ENCODE measurements at places on chromosomes 1 and 21.

GRCh38 chr1:173532237-173532636 is 55.1 kb downstream of the PRDX6 start:
- no peak for DNase-seq

- no peak for DNase-seq
Observed at GRCh38 chr1:164969253-164969652, 387.3 kb downstream of the LMX1A start.

DNA sequence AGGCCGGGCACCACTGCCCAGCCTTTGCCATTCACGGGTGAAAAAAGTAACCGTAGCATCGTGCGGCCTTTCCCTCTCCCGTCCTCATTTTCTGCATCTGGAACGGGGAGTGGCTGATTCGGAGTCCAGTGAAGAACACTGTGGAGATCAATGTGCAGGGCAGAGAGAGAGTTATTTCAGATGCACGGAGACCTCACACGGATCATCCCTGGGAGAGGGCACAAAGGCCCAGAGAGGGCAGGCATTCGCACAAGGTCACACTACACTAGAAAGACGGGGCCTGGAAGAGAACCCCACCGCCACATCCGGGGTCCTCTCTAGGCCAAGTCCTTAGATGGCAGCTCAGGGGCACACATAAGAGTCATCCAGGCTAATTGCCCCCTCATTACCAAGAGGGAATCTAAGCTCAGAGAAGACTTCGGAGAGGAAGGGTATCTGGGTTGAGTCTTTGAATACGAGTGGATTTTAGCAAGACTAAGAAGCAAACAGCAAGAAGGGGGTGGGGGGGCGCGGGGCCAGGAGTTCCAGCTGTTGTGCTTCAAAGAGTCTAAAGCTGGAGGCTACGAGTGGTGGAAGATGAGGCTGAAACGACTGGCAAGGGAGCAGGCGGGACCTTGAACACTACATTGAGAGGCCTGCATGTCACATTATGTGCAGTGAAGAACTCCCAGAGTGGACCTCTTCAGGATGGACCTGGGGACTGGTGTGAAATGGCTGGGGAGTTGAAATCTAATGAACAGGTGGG is 857 bp downstream of the GPX7 start:
- peak; percentile 27 for DNase-seq

DNA sequence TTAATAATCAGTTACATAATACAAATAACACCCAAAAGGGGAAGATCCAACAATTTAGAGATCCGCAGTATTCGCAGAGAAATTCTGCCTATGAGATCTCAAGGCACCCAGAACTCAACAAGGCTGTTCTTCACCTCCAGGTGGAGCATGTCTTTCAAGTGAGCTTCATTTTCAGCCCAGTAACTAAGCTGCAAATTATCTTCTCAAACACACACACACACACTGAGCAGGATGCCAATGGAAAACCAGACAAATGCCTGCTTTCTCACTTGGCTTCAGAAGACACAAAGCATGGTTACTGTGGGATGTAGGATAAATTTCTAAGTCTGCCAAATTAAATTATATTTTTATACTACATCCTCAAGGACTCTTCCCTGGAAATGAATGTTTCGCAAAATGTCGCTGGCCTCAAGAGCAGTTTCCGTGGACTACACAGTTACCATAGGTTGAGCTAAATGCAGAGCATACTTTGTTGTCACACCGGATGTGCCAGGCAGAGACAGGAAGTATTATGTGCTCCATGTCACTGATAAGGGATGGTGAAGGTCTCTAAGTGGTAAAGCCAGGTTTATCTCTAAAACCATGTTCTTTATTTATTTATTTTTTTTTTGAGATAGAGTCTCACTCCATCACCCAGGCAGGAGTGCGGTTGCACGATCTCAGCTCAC is 30.3 kb downstream of the UBR4 start:
- no peak for DNase-seq

- DNase-seq: no peak
Observed at GRCh38 chr1:119564548-119564947, 57.5 kb downstream of the HSD3B1 start.

- DNase-seq: no peak
Observed at GRCh38 chr1:94887603-94888171, 39.2 kb downstream of the CNN3 start.

DNA sequence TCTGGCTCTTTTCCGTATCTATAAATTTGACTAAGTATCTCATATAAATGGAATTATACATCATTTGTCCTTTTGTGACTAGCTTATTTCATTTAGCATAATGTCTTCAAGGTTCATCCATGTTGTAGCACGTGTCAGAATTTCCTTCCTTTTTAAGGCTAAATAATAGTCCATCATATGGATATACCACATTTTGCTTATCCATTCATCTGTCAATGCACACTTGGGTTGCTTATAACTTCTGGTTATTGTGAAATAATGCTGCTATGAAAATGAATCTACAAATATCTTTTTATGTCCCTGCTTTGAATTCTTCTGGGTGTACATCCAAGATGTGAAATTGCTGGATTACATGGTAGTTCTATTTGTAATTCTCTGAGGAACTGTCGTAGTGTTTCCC is 119.6 kb downstream of the RHOU start:
- no peak for DNase-seq

- no peak for DNase-seq
Observed at GRCh38 chr1:87167157-87167789, 161.4 kb upstream of the LMO4 start.

- no peak for DNase-seq
Observed at GRCh38 chr1:31005617-31006166, 59.8 kb downstream of the PUM1 start.

GRCh38 chr21:42739061-42739931 is 85.9 kb downstream of the PDE9A start:
- DNase-seq: no peak

DNA sequence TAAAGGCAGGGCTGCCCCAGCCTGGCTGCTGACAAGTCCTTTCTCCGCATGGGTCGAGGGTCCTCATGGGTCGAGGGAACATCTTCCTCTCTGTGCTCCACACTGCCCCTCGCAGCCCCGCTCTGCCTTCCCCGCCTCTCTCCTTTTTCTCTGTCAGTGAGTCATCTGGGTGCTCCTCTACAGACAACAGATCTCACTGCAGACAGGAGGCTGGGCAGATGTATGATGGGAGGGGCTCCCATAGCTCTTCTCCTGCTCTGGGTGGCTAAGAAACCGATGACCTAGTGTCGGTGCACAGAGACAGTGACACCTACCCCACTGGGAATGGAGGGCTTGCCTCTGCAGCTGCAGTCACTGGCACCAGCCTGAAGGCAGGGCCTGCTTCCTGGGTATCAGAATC is 5.5 kb downstream of the KCNA10 start:
- DNase-seq: no peak

DNA sequence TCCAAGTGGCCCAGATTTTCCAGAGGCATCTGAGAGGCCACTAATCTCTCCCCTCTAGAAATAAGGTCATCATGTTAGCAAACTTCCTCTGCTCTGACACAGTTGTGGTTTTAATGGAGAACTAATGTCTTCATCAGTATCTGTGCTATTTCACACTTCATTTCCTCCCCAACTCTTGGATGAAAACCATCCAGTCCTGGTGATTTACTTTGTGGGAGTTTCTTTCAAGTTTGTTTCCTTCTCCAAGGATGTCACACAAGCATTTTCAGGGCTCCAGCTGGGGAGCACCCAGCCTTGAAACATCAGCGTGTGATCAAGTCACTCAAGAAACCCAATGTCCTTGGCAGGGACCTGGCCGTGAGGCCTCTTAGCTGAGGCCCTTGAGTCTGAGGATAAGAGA is 38.8 kb downstream of the TBX15 start:
- no peak for DNase-seq

- no peak for DNase-seq
Observed at GRCh38 chr1:153777648-153778047, 2.4 kb downstream of the SLC27A3 start.

DNA sequence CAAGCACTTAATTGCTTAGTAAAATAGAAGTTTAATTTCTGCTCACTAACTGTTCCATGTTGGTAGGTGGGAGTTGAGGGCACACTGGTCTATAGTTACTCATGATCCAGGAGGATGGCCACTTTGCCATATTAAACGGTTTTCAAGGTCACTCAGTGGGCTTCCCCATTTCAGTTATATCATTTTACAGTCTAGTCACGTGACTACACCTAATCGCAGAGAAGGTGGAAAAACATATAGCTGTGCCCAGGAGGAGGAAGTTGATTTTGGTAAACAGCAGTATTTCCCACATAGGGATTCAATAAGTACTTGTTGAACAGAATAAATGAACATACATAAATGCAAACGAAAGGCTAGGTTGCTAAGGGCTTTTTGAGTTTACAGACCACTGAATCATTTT is 541.1 kb upstream of the CAMK1G start:
- no peak for DNase-seq

- no peak for DNase-seq
Observed at GRCh38 chr1:121525355-121525754, 340.6 kb downstream of the SRGAP2C start.

DNA sequence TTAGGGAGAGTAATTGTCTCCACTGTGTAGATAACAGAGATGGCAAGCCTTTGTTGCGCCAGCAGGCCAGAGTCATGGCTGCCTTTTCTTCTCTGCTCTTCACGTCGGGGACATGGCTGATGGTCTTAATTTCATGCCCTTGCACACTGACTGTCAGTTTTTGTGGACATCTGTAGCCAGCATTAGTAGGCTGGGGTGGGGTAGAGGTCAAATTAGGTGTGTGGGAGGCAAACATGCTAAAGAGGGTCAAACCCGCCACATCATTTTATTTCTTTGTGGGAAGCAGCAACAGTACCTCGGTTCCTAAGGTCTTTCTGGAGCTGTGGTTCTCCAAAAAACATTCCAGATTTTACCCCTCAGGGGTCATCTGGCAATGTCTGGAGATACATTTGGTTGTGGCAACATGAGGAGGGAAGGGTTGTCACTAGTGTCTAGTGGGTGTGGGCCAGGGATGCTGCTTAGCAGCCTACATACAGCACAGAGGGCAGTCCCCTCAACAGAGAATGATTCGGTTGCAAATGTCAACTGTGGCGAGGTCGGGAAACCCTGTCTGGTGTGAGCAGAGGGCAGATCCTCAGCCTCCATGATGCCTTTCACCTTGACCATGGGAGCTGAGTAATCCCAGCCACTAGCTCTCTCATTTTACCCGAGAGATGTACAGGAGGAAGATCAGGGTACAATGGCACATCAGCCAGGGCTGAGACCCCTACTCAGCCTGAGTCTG is 14.7 kb downstream of the RUNX1 start:
- DNase-seq: peak; percentile 73

DNA sequence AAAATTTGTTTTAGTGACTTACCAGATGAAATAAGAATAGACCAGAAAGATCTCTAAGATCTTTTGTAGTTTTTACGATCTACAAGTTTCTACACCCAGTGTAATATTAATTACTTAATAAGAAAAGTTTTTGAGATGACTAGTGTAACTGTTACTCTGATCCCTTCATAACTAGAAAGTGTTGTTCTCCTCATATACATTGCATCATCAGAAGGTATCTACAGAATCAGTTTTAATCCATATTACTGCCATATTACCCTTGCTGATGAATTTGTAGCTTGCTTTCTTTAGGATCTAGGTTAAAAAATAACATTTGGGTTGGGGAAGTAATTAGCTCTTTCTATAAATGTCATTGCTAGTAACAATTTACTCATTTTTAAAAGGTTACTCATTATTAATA is 72.5 kb downstream of the GPR161 start:
- DNase-seq: no peak

DNA sequence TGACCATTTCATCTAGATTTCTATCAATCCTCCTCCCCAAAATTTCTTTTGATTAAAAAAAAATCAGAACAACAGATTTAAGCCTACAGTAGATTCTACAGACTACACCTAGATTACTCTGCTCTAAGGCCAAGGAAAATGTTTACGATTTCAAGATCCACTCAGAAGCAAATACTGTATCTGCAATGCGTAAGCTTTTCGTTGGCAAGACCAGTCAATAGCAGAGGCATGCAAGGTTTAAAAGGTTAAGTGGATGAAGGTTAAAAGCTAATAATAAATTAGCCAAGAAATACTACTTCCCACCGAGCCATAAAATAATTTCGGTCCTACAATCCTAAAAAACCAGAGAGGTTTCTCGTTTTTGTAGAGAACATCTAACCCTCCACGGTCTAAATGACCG is 1.3 kb downstream of the CLSTN1 start:
- DNase-seq: no peak

DNA sequence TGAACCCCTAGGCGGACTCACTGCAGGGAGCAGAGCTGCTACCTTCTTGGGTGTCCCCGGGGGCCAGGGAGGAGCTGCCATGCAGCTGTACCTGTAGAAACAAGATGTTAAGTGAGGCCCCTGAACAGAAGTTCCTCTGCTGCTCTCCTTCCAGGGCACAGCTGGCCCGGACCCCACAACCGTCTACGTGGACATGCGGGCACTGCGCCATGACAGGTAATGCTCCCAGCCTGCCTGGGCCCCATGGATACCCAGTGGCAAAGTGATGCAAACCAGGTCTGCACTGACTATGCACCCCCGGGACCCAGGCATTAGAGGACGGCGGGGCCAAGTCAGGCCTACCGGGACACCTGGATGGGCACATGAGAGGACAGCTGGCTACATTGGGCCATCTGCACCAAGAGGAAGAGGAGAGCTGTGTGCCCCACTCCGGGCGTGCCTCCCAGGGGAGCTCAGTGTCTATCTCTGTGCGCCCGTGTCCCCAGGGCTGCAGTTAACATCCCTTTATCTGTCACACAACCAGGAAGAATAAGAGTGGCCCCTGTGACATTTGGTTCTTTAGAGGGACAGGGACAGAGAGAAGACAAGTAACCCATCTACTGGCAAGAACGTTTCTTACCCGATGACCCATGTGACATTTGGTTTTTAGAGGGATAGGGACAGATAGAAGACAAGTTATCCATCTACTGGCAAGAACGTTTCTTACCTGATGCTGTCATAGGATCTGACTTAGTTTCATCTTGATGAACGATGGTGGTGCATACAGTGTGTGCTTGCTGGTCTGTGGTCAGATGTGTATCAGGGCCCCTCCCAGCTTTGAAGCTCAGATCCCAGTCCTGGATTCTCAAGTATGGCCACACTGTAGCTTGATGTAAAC is 44.1 kb downstream of the S100B start:
- no peak for DNase-seq

DNA sequence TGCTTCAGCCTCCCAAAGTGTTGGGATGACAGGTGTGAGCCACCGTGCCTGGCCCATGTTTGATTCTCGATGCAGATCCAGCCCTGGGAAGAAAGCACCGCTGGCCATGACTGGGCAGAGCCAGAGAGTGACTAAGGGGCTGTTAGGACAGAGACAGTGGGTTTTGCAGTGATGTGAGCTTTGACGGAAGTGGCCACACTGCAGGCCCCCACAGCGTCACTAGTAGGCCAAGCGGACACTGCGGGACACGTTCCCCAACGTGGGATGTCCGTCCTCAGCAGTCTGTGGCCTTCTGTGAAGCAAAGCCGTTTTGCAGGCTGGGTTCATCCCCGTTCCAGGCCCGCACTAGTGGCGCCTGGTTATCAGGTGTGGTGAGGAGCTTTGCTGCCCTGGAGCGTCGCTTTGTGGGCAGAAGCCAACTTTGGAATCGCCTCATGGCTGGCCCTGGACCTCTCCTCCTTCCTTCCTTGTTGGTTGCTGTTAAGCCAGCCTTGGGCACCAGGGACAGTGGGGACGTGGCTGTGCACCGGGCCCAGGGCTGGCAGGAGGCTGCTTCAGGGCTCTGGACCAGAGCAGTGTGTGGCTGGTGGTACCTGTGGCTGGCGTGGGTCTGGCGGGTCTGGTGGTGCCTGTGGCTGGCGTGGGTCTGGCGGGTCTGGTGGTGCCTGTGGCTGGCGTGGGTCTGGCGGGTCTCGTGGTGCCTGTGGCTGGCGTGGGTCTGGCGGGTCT is 41.2 kb downstream of the SKI start:
- no peak for DNase-seq
